Activated CD4-positive, alpha-beta T cell treated with anti-CD3 and anti-CD28 coated beads, Interleukin-2, amount 10 ng/mL, durations not matched to agents 24 days and 14 days (primary cell): ENCODE measurements at places on chromosomes 5 and 9.

GRCh38 chr5:151703780-151704179, 17.1 kb upstream of the SPARC start:
- H3K27ac ChIP-seq: no peak overlapping the region
- H3K4me1 ChIP-seq: no peaks in the 10 kb centered on the region
- no peaks in the 10 kb centered on the region for H3K36me3 ChIP-seq
- peaks cover 3% of the 10 kb centered on the region for H3K27me3 ChIP-seq
- H3K4me3 ChIP-seq: no peak overlapping the region
- no peak for DNase-seq

DNA sequence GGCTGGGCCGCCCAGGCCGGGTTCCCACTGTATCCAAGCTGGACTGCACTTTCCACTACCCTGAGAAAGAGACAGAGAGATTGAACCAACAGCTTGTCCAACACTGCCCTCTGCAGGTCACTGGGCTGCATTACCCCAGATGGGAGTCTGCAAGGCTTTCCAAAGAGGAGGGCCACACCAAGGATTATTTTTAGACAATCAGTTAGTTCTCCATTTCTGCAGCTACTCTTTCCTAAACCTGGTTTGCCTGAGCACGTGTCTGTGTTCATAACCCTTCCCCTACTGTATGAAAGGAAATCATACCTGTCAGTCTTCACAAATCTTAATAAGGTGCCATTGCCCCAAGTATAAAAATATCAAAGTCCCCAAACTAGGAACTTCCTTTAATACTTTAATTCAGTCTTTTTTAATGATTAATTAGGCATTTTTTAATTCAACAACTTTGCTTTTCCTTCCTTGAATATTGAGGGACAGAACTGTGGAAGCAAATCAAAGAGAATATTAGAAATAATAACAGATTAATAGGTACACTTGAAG, 13.4 kb upstream of the FGF1 start:
- H3K36me3 ChIP-seq: no peaks in the 10 kb centered on the region
- peak; percentile 93 for DNase-seq
- peaks cover 13% of the 10 kb centered on the region for H3K27me3 ChIP-seq
- H3K4me1 ChIP-seq: peaks cover 2% of the 10 kb centered on the region
- H3K27ac ChIP-seq: no peak overlapping the region
- no peak overlapping the region for H3K4me3 ChIP-seq

- no peaks in the 10 kb centered on the region for H3K4me1 ChIP-seq
- H3K4me3 ChIP-seq: no peak overlapping the region
- H3K27me3 ChIP-seq: peaks cover 7% of the 10 kb centered on the region
- no peak for DNase-seq
Measured at GRCh38 chr5:42842921-42843641, 31.4 kb upstream of the SELENOP start.

- no peaks in the 10 kb centered on the region for H3K4me1 ChIP-seq
- no peak overlapping the region for H3K27ac ChIP-seq
- H3K27me3 ChIP-seq: peaks cover 18% of the 10 kb centered on the region
- no peak overlapping the region for H3K4me3 ChIP-seq
- H3K36me3 ChIP-seq: no peaks in the 10 kb centered on the region
Measured at GRCh38 chr9:90538566-90538965, 104.1 kb downstream of the DIRAS2 start.

GRCh38 chr9:35618854-35619799, 914 bp upstream of the CD72 start:
- H3K4me3 ChIP-seq: peak overlapping the region; percentile 81
- peak; percentile 82 for DNase-seq
- H3K27me3 ChIP-seq: peaks cover 1% of the 10 kb centered on the region
- H3K27ac ChIP-seq: peak overlapping the region; percentile 95
- H3K4me1 ChIP-seq: peaks cover 59% of the 10 kb centered on the region

- DNase-seq: no peak
- H3K27me3 ChIP-seq: peaks cover 29% of the 10 kb centered on the region
- no peak overlapping the region for H3K27ac ChIP-seq
- no peak overlapping the region for H3K4me3 ChIP-seq
- no peaks in the 10 kb centered on the region for H3K36me3 ChIP-seq
- H3K4me1 ChIP-seq: peaks cover 3% of the 10 kb centered on the region
Measured at GRCh38 chr5:111782216-111782615, 25.2 kb upstream of the NREP start.

DNA sequence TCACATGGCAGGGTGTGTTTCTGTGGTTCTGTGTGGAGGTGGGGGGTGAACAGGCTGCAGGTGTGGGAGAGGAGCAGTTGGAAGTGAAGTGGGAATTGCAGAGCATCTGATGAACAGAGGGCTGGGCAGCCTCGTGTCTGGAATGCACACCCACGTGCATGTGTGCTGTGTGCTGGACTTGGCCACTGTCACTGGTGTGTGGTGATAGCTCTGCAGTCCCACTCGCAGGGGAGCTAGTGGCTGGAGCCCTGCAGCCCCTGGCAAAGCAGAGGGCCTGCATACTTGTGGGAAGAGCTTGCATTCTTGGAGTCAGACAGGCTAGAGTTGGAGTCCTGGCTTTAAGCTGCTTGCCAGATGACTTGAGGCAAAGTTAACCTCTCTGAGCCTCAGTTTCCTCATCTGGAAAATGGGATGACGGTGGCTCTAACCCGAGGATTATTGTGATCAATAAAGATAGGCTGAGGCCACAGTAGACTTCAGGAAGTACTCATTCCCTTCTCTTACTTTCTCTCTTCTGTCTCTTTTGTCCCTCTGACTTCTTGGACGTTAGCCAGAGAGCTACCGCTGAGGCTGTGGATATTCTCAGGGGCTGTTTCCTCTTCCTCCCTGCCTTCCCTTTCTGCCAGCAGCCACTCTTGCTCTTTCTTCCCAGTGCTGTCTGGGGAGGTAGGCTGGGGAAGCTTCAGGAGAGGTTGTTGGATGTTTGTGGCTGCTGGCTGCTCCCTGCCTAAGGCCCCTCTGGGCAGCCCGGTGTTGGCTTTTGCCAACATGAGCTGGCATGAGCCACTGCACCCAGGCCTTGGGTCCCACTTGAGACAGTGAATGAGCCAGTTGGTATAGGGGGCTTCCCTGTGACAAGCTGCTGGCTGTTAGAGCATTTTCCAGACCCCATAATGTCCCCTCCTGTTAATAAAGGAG, 18.3 kb downstream of the PSAT1 start:
- no peaks in the 10 kb centered on the region for H3K27me3 ChIP-seq
- peak overlapping the region; percentile 64 for H3K27ac ChIP-seq
- peaks cover 69% of the 10 kb centered on the region for H3K36me3 ChIP-seq
- no peak for DNase-seq

GRCh38 chr9:65409471-65409980, 124.5 kb upstream of the FOXD4L5 start:
- no peak overlapping the region for H3K4me3 ChIP-seq
- H3K27me3 ChIP-seq: no peaks in the 10 kb centered on the region
- DNase-seq: no peak
- no peaks in the 10 kb centered on the region for H3K4me1 ChIP-seq

DNA sequence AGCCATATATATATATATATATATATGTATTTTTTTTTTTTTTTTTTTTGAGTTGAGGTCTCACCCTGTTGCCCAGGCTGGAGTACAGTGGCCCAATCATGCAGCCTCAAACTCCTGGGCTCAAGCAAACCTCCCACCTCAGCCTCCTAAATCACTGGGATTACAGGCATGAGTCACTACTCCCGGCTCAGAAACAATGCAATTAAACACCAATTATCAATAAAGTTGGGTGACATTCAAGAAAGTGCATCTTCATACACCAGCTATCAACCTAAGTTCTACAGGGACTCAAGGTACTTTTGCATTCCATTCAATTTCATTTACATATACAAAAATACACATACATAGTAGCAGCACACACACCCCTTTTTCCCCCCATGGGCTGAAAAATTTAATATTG, 7.6 kb downstream of the FAM13B start:
- H3K27ac ChIP-seq: no peak overlapping the region
- no peak for DNase-seq
- no peaks in the 10 kb centered on the region for H3K27me3 ChIP-seq
- H3K4me3 ChIP-seq: no peak overlapping the region
- peaks cover 40% of the 10 kb centered on the region for H3K4me1 ChIP-seq

GRCh38 chr5:31861601-31862000, 222.7 kb downstream of the PDZD2 start:
- H3K4me3 ChIP-seq: no peak overlapping the region
- no peak for DNase-seq
- H3K27me3 ChIP-seq: peaks cover 13% of the 10 kb centered on the region
- no peak overlapping the region for H3K27ac ChIP-seq
- peaks cover 6% of the 10 kb centered on the region for H3K4me1 ChIP-seq

- no peaks in the 10 kb centered on the region for H3K36me3 ChIP-seq
- no peak for DNase-seq
- H3K27ac ChIP-seq: no peak overlapping the region
- H3K4me3 ChIP-seq: no peak overlapping the region
Measured at GRCh38 chr5:165209101-165209727, 1703.8 kb downstream of the MAT2B start.

GRCh38 chr5:91419571-91420537, 36.7 kb upstream of the ARRDC3 start:
- no peak overlapping the region for H3K27ac ChIP-seq
- DNase-seq: peak; percentile 88
- H3K36me3 ChIP-seq: no peaks in the 10 kb centered on the region
- H3K4me1 ChIP-seq: no peaks in the 10 kb centered on the region
